ENCODE measurements at places on chromosomes 3 and 15. TPM values are rescaled to one million over a fixed set of nuclear protein-coding genes. Genes with fewer than 3 reads are reported as not detected.

The ZCWPW2 gene
- total RNA-seq: 1.3 TPM

The CHRM5 gene
- total RNA-seq: not detected

The ARIH1 gene
- 214 TPM for total RNA-seq

The TM2D3 gene
- 51.2 TPM for total RNA-seq

The GPR62 gene
- 0.36 TPM for total RNA-seq

The ARPIN gene
- total RNA-seq: 26.4 TPM

The AMIGO3 gene
- total RNA-seq: not detected

The LTK gene
- total RNA-seq: 0.91 TPM

The TRAIP gene
- total RNA-seq: 10.6 TPM

The NGLY1 gene
- total RNA-seq: 32.7 TPM

The ADAMTS7 gene
- 98.7 TPM for total RNA-seq

The IL16 gene
- total RNA-seq: 0.27 TPM

The PAQR5 gene
- total RNA-seq: 0.89 TPM

The RETNLB gene
- not detected for total RNA-seq

The SKOR1 gene
- 1.1 TPM for total RNA-seq

The CPLX3 gene
- 0.14 TPM for total RNA-seq

The GOLGA6B gene
- total RNA-seq: 0.18 TPM

The THRB gene
- total RNA-seq: 2.4 TPM

The STARD9 gene
- 10.0 TPM for total RNA-seq

The GABRG3 gene
- 3.1 TPM for total RNA-seq

The GHSR gene
- not detected for total RNA-seq

The FGF12 gene
- total RNA-seq: 0.97 TPM

The GPR149 gene
- total RNA-seq: not detected

The SERINC4 gene
- total RNA-seq: 0.09 TPM

The C3orf20 gene
- 0.09 TPM for total RNA-seq

The CLDN16 gene
- 0.11 TPM for total RNA-seq

The MYZAP gene
- 3.8 TPM for total RNA-seq

The FEZF2 gene
- total RNA-seq: not detected

Measured in mesothelial cell of epicardium (in vitro differentiated cells).